ENCODE measurements at places on chromosomes 13 and 19.

GRCh38 chr13:101382086-101382485 is 34.2 kb downstream of the NALCN start:
- DNase-seq = no peak

GRCh38 chr19:39297931-39298634 is 1.9 kb downstream of the IFNL1 start:
- DNase-seq = no peak

DNA sequence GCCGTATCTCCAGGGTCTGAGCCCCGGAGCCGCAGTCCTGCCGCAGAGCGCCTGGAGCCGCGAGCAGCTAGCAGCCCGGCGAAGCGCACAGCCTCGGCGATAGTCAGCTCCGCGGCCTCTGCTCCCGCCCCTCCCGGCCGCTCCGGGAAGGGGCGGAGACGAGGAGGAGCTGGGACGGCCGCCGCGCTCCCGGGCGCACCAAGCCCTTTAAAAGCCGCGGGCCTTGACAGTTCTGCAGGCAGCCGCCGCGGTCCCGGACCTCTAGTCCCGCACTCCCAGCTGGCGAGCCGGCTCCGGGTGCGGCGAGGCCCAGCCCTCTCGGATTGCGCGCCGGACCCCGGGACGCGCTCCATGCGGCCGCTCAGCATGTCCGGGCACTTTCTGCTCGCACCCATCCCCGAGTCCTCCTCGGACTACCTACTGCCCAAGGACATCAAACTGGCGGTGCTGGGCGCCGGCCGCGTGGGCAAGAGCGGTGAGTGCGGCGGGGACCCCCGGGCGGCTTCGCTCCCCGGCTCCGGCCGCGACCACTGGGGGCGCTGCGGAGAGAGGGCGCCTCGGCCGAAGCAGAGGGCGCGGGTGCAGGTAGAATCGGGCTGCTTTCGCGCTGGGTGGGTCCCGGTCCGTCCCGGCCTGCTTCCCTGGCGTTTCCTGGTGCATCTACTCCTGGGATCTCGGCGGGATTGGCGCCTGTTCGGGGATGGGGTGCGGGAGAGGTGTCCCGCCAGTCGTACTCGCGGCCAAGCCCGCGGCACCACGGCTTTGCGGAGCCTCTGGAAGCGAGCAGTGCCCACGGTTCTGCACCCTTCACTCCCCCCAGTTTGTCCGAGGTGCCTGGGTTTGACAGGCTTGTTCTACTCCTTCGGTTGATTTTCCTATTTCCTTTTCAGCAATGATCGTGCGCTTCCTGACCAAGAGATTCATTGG is at the start of gene RASL11A:
Gene RASL11A (plus strand): TSS at position 237 of the 927 bp plus-strand sequence. CDS start 115 bp downstream, at position 352.
- DNase-seq = peak; percentile 86

GRCh38 chr19:16671652-16672274 is 10.8 kb downstream of the TMEM38A start:
- DNase-seq = no peak

GRCh38 chr13:65660731-65661130 is 1569.4 kb downstream of the PCDH9 start:
- DNase-seq = no peak

DNA sequence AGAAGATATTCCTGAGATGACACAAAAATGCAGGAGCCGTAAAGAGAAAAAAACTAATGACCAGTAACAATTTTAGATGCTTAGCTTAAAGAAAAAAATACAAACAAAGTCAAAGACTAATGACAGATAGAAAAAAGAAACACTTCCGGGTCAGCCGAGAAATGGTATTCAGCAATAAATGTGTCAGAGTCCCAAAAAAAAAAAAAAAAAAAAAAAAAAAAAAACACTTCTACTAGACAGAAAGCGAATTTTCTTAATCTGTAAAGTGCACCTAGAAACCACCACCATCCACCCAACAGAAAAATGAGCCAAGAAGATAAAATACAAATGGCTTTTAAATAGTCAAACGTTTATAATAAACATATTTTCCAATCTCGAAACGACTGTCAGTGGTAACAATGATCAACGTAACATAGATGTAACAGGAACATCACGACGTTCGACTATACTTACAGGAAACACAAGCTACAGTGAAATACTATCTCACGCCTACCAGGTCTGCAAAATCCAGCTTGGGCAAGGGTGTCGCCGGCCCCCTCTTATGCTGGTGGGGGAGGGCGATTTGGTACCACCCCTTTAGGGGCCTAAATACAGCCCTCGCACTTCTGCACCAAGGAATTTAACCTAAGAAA is 10.6 kb downstream of the ABHD17A start:
- DNase-seq = no peak

GRCh38 chr13:79812070-79812850 is 331.3 kb downstream of the NDFIP2 start:
- no peak for DNase-seq

- DNase-seq = no peak
These were observed 16.2 kb downstream of the LAIR2 start for GRCh38 chr19:54518844-54519243.

- peak; percentile 89 for DNase-seq
These were observed 9.1 kb upstream of the PNMA8A start for GRCh38 chr19:46480415-46480814.

DNA sequence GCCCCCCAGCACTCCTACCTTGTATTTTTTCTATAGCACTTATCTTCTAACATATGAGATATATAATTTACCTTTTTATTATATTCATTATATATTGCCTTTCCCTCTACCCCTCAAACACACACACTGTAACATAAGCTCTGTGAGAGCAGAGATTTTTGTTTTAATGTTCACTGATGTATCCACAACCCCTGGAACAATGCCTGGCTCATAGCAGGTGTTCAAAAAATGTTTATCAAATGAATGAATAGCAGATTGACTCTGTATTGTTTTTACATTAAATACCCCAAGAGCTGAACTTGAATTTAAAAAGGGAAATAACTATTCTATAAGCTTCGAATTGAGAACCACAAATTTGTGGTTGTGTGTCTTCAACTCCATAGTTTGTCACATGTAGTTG is 11.0 kb downstream of the POLR1D start:
- DNase-seq = no peak

DNA sequence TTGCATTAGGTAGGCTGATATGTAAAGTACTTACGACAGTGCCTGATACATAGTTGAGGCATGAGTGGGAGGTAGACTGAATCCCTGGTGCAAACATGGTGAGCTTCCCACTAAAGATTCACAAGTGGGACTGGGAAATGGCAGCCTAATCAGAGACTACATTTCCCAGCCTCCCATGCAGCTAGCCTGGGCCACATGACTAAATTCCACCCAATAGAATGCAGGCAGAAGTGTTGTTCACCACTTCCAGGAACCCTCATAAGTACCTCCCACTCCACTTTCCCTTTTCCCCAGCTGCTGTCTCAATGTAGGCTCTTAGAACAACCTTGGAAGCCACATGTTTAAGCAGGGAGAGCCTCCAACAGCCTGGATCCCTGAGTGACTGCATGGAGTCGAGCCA is 104.9 kb downstream of the CACNA1A start:
- DNase-seq = no peak

DNA sequence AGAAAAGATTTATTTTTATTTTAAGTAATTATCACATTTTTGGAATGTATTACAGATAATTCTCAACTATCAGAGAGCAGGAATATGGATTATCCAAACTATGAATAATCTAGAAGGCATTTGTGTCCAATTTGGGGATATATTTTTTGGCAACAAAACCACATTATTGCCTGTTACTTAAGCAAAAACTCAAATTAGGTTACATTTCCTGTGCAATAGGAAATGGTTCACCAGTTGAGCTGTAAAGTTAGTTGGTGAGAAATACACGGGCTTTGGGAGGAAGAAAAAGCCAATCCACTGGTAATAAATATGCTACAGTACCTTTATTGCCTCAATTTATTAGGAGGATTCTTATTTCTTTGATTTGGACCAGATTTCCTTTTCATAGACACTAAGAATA is 1075.2 kb downstream of the PCDH9 start:
- DNase-seq = no peak
